ENCODE measurements at places on chromosomes 11 and 22.

DNA sequence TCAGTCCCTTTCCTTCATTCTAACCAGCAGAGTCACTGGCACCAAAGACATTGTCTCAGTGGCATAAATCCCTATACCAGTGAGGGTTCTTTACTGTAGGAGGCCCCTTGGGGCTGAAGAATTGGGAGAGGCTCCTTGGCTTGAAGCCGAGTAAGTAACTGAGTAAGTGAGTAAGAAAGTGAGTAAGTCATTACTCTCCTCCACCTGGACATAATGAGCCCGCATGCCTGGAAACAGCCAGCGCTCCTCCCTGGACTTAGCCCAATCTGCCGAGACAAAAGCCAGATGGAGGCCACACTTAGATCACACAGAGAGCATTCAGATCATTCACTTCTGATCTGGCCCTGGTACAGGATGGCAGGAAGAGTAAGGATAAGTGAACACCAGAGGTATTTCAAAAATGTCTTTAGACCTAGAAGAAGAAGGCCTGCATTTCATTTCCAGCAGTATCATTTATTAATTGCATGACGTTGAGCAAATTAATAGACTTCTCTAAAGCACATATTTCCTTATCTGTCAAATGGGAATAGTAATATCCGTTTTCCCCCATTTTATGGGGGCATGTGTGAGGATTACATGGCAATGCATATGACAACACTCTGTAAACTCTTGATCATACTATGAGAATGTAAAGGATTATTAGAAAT lies 8.2 kb upstream of the MICAL3 start:
- no peak for DNase-seq

- DNase-seq: no peak
Observed at GRCh38 chr11:44760917-44761550, 34.3 kb downstream of the TSPAN18 start.

- no peak for DNase-seq
Observed at GRCh38 chr11:96021901-96022650, 98.2 kb upstream of the MTMR2 start.

- no peak for DNase-seq
Observed at GRCh38 chr11:95911369-95911759, 12.5 kb downstream of the MTMR2 start.

DNA sequence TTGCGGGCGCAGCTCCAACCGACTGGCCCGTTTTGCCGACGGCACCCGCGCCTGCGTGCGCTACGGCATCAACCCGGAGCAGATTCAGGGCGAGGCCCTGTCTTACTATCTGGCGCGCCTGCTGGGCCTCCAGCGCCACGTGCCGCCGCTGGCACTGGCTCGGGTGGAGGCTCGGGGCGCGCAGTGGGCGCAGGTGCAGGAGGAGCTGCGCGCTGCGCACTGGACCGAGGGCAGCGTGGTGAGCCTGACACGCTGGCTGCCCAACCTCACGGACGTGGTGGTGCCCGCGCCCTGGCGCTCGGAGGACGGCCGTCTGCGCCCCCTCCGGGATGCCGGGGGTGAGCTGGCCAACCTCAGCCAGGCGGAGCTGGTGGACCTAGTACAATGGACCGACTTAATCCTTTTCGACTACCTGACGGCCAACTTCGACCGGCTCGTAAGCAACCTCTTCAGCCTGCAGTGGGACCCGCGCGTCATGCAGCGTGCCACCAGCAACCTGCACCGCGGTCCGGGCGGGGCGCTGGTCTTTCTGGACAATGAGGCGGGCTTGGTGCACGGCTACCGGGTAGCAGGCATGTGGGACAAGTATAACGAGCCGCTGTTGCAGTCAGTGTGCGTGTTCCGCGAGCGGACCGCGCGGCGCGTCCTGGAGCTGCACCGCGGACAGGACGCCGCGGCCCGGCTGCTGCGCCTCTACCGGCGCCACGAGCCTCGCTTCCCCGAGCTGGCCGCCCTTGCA lies 1.0 kb downstream of the FJX1 start:
- DNase-seq: peak; percentile 29

GRCh38 chr11:34508524-34508923 lies 5.1 kb downstream of the ELF5 start:
- DNase-seq: no peak

DNA sequence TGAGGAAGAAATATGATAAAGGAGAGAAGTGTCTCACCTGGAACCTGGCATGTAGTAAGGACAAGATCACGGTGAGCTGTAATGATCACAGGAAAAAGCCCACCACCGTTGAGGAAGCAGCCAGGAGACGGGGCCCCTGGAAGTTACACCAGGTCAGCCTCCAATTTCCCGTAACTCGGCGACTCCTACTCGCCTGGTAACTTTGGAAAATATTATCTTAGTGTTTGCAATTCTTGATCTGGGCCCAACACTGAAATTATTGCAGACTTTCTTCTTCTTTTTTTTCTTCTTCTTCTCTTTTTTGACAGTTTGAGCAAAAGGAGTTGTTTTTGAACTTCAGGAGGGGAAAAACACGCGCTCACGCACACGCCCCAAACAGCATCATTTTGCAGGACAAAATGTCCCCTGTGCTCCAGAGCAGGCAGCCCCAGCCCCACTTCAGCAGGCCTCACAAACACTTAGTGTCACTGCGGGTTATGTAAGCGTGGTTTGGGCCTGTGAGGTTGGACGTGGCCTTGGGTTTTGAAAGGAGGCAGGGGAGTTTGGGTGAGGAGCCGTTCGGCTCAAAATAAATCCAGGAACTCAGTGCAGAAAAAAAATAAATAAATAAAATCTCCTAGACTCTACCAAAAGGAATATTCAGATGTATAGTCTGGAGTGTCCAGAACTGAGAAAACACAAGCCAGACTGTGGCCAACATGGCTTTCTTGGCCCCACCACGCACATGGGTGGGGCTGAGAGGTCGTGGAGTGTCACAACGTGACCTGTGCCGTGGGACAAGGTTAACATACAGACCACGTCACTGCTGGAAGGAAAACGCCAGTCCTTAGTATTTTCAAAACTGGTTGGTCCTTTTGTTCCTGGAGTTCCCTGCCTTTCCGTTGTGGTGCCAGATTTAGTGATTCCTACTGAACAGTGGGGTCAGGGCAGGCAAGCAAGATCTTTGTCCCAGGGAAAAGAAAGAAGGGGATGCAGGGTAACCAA lies 26.3 kb upstream of the MN1 start:
- no peak for DNase-seq

- no peak for DNase-seq
Observed at GRCh38 chr11:6771926-6772893, at the start of gene OR2AG2. Gene OR2AG2, minus strand, starts transcription at chr11:6771976. Its CDS starts 3,019 bp downstream, at chr11:6768957.

DNA sequence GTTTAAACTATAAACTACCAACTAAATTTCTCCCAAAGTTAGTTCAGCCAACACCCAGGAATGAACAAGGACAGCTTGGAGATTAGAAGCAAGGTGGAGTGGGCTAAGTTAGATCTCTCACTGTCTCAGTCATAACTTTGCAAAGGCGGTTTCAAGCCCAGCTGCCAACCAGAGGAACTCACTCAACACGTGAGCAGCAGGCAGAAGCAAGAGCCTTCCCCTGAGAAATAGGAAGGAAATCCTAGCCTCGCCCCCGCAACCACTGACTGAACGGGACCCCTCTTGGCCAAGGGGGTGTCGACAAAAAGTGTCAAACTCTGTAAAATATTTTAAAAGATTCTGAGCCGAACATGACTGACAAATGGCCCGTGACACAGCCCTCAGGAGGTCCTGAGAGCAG lies 4.4 kb upstream of the KRTAP5-9 start:
- no peak for DNase-seq

- no peak for DNase-seq
Observed at GRCh38 chr11:116986521-116987105, 111.6 kb downstream of the SIK3 start.

DNA sequence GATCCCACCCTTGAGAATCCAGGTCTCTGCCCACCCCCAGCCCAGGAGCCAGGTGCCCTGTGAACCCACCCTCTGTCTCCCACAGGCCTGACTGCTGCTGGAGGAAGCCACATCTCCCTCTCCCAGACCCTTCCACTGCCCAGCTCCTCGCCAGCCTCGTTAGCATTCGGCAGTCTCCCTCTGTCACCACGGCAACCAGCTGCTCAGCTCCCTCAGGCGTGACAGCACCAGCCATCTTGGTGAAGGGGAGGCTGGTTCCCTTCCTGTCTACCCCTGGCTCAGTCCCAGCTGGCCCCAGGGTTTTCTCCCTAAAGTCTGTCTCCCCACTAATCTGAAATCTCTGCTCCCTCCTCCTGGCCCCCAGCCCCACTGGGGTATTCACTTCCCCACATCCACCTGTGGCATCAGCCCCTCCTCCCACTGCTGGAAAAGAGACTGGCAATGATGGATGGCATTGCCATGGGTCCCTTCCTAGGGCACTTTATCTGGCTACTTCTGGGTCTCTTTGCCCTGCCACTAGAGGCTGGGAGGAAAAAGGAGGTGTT lies 28.1 kb downstream of the NRXN2 start:
- DNase-seq: no peak

DNA sequence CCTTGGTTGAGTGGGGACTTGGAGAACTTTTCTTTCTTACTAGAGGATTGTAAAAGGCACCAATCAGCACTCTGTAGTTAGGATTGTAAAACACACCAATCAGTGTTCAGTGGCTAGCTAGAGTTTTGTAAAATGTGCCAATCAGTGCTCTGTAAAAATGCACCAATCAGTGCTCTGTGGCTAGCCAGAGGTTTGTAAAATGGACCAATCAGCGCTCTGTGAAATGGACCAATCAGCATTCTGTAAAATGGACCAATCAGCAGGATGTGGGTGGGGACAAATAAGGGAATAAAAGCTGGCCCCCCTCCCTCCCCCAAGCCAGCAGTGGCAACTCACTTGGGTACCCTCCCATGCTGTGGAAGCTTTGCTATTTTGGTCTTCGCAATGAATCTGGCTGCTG lies 5.5 kb upstream of the DRG1 start:
- DNase-seq: no peak

DNA sequence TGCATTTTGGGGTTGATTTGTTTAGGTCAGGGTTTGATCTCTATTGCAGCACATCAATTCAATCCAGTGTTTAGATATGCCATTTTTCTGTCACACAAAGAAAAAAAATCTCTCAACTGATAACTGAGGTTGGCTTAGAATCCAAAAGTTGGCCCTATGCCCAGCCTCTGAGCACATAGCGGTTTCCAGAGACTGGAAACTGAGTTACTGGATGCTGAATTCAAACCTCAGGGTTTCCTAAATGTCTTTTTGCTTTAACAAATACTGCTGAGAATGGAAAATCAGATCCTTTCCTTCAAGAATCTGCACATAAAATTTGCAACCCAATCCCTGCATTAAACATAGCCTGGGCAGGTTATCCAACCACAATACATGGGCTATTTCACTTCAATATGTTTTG lies 4.0 kb downstream of the P4HA3 start:
- DNase-seq: no peak

GRCh38 chr11:79708319-79708932 lies 267.6 kb upstream of the TENM4 start:
- DNase-seq: no peak

DNA sequence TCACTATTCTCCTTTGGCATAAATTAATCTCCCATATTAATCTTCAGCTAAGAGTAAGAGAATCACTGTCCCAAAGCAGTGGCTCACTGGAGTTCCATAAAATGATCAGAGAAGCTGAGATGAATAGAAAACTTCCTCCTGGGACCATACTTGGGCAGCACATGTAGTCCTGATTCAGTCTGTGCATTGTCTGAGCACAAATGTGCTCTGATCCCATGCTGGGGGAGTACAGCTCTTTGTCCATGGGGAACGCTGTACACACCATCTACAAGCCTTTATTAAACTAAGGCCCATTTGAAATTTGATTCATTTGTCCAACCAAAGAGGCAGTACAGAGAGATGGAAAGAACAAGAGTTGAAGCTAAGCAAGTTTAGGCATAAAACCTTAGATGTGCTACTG lies 147.4 kb upstream of the PGR start:
- DNase-seq: no peak

GRCh38 chr22:43365715-43366440 lies 22.7 kb upstream of the SCUBE1 start:
- DNase-seq: no peak

DNA sequence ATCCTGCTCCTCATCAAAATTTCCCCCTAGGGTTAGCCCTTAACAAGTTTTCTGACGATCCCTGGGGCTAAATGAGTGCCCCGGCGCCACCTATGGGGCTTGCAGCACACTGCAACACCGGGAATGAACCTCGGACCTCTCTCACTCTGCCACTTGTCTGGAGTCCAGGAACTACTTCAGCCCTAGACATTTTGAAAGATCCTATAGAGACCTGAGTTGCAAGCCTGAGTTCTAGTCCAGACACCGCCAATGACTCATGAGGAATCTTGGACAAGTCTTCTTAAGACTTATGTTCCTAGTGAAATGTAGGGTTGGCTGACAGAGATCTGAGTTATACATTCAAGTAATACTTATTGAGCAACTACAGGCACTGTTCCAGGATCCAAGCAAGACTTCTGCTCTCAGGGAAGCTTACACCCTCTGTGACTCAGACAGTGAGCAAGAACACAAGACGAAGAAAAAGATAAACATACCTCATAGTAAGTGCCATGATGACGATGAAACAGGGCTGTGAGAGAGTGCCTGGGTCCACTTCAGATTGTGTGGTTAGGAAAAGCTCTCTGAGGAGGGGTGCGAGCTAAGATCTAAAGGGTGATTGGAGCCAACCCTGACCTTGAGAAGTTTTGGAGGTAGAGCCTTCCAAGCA lies 10.2 kb upstream of the STK33 start:
- peak; percentile 52 for DNase-seq

DNA sequence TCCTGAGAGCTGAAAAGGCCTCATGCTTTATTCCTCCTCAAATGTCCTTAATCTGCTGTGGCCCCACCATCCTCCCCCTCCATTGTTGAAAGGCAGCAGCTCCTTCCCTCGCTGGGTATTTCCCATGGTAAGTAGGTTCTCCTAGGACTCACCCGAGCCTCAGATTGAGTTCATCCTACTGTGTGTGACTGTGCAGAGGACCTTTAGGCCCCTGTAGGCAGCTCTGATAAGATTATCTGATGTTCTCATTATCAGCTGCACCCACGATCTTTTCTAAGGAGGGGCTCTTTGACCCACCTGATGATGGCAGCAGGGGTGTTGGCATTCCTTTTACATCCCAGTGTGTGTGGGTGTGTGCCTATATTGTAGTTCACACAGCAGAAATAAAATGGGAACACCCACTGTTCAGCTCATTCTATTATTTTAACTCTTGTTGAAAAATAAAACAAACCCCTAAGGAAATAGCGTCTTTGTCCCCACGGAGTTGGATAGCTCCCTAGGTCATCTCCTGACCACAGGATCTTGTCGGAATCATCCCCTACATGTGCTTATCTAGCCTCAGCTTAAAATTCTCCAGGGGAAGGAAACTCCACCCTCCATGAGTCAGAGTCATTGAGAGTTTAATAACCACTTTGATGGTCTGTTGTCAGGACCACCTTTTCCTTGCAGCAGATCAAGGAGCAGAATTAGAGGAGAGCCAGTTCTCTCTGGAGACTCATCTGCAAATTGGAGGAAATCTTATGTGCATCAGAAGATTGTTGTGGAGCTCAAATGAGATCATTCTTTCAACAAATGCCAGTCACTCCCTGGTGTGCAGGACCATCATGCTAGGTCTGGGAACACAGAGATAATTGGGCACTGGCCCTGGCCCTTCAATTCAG lies 19.3 kb downstream of the ENDOD1 start:
- no peak for DNase-seq
